ENCODE measurements at places on chromosomes 5 and 9.

DNA sequence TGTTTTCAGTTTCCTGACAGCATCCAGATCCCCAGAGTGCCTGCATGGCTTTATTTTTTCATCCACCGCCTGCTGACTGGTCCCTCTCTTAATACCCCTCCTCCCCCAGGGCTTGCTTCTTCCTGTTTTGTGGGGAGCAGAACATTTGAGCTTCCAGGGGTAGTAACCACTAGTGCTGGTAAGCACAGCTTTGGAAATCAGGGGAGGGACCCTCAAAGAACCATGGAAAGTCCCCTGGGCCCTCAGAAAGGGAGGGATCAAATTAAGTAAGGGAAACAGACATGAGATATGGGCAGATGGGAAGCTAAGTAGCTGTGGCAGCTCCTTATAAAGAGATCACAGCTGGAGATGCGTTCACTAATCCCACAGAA is 26.8 kb downstream of the GRIA1 start:
- DNase-seq = no peak

GRCh38 chr9:9337129-9337528 is 1275.7 kb downstream of the PTPRD start:
- no peak for DNase-seq

GRCh38 chr5:10501554-10502075 is 59.9 kb downstream of the ROPN1L start:
- no peak for DNase-seq

DNA sequence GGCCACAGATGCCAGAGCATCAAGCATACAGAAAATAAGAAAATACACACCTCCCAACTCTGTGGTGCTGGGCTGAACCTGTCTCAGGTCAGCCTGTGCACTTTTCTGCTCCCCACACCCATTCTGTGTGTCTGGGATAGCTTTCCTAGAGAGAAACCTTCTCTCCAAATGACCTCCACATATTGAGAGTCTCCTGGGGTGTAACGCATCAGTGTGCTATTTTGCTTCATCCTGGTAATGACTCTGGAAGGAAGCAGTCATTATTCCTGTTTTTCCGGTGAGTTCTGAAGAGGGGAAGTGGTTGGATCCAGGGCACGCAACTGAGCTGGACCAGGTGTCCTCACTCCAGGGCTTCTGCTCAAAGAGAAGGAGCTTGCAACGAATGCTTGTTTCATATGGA is 73.2 kb upstream of the SH3PXD2B start:
- DNase-seq = no peak

- no peak for DNase-seq
Measured at GRCh38 chr5:174531782-174532191, 192.6 kb upstream of the MSX2 start.

- no peak for DNase-seq
Measured at GRCh38 chr5:464843-465590, 22.0 kb downstream of the EXOC3 start.

GRCh38 chr9:70119786-70120185 is 76.1 kb downstream of the MAMDC2 start:
- no peak for DNase-seq

GRCh38 chr9:126301985-126302603 is 24.5 kb upstream of the MVB12B start:
- peak; percentile 13 for DNase-seq

GRCh38 chr5:134541736-134542376 is 16.4 kb downstream of the JADE2 start:
- no peak for DNase-seq

DNA sequence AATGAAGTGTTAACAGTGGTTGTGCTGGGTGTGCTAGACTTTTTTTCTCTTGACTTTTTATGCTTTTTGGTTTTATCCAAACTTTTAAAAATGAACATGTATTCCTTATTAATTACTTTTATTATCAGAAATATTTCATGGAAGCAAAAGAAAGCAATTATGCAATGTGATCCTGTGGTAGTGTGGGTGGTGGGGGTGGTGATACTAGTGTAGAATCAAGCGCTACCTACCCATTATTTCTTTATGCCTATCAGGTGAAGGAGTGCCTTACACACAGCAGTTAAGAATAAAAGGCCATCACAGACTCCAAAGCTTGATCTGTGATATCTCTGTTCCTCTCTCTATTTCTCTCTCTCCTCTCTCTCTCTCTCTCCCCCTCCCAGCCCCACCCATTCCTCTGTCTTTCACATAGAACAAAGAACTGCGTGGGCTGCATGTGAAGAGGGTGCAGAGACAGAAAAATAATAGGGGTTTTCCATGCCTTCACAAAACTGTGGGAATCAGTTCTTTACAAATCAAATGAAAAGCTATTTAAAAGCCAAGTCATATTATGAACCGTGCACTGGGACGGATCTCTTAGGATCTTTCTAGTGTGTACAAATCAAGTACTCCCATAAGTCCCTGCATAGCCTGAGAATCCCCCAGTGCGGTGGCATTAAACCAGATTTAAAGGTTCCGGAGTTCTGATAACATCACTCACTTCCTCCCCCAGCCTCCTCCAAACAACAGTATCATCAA is 351.2 kb downstream of the RAB3C start:
- no peak for DNase-seq

DNA sequence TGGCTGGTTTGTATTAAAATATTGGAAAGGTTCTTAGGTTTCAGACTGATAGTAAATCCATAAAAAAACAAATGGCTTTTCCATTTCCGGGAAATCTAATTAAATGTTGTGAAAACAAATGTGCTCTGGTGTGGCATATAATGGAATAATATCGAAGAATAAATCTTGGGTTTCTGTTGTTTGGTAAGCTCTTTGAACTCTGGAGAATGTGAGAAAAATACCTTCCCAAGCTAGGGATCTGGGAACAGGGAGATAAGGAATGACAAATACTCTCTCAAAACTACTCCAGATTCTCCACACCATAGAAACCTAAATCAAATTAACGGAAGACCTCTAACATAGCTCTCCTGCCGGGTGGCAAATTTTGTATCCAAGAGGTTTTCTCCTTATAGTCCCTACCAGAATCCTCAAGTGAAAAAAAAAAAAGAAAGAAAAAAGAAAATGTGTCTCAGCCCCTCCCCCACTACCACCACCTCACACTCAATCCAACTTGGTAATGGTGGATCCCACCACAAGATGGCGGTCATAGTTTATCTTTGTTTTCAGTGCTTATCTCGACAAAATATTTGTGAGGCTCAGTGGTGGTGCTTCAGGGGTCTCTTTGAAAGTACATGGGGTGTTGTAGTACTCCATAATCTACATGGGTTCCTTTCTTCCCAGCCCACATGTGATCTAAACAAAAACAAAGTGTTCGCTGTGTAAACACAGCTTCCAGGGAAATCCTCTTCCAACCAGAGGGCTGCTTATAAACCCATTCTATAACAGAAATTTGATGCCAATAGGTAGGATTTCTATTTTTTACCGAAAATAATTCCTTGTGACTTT is 54.5 kb upstream of the FST start:
- DNase-seq = peak; percentile 45

GRCh38 chr5:83055166-83055565 is 22.0 kb downstream of the TMEM167A start:
- DNase-seq = no peak

DNA sequence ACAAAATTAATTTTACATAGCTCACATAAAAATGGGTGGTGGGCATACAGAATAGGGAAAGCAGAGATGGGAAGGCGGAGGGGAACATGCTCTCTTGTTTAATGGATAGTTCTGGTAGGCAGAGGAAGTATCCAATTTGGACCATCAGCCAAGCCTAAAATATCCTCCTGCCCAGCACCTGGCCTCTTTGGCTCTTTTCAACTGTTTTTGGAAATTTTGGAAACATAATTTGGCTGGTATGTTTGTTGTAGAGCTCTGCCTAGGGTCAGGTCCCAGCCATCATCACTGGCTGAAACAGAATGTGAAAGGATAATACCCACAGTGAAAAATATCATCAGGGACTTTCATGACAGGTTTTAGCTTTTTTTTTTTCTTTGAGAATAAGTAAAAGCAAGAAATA is 467.3 kb upstream of the DMAC1 start:
- DNase-seq = no peak

- no peak for DNase-seq
Measured at GRCh38 chr9:126626127-126626925, 12.6 kb downstream of the LMX1B start.

GRCh38 chr5:140842798-140843733 is 2.1 kb downstream of the PCDHA8 start:
- DNase-seq = no peak

DNA sequence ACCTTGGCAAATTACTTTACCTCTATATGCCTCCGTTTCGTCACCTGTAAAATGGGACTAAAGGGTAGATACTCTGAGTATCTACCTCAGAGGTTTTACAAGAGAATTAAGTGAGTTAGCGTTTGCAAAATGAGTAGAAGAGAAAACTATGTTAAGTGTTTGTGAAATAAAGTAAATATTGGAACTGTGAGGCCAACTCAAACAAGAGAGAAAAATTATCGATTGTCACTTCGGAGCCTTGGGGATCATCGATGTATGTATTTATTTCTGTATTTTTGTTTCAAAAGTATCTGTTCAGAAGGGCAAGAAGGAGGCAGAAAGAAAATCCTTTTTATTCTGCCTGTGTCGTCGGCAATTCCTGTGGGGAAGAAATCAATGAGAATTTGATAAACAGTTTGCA is 25.8 kb upstream of the C5orf58 start:
- no peak for DNase-seq

- no peak for DNase-seq
Measured at GRCh38 chr9:72384710-72385485, 19.9 kb upstream of the ZFAND5 start.

GRCh38 chr5:169012450-169012849 is 288.5 kb downstream of the SLIT3 start:
- DNase-seq = no peak

DNA sequence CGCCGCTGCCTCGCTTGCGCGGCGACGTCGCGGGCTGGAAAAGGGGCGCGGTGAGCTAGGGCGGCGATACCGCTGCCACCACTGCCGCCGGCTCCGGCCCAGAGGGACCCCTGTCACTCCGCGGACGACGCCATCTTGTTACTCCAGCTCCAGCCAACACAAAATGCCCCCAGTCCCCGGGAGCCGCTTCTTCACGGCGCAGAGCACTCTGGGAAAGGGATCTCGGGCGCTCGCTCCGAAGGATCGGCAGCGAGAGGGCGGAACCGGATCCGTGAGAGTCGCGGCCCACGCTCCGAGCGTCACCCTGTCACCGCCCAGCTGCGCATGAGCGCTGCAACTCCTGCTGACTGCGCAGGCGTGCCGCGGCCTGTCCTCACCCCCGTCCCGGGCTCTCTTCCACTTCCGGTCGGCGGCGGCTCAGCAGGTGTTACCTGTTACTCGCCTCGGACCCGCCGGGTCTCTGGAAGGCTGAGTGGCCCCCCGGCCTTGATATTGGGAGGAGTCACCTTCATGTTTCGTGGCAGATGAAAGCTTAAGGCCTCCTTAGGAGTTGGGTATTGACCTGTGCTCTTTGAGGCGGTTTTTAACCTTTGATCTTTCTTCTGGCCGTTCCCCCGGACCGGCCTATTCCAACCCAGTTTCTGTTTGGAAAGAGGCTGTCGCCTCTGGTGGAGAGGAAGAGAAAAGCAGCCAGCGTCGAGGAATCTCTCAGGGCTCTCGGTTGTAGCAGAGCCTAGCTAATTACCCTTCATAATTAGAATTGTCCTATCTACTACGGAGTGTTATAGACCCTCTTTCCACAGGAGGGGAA is at the start of gene CSNK1A1:
Gene CSNK1A1 (minus strand): TSS at position 213 of the 811 bp plus-strand sequence. CDS start 475 bp downstream, outside the sequence.
- DNase-seq = peak; percentile 97

DNA sequence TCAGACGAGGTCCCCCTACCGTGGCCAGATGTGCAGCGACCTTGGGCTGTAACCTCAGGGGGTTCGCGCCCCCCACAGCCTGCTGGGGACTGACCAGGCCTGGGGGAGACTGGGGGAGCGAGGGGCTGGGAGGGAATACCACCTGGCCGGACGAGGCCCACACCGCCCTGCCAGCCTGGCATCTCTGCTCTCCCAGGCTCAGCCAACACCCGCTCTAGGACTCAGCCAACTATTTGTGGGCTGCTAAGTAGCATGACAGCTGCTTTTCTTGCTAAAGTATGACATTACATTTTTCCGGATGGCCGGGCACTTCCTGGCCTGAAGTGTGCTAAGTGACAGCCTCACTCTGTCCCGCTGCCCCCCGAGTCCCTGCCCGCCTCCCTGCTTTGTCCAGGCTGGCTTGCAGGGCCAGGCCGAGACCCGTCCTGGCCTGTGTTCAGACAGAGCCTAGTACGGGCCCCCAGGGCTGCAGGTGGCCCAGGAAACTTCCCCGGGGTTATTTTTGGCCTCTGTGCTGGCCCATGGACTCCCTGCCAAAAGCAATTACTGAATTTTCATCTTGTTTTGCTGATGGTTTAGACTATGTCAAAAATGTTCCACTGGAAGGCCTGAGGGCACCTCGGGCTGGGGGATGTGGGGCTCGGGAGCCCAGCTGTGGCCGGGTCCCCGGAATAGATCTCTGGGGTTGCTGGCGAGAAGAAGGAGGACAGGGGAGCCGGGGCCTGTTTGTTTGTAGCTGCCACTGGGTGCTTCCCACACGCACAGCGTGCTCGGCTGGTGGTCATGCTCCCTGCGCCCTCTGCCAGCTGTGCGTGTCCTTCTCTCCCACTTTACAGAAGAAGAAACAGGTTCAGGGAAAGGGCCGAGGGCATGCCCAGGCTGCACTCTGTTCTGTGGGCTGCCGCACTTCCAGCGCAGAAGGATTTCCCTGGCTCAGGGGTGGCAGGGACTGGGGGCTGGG is 13.4 kb upstream of the SLC2A6 start:
- no peak for DNase-seq

DNA sequence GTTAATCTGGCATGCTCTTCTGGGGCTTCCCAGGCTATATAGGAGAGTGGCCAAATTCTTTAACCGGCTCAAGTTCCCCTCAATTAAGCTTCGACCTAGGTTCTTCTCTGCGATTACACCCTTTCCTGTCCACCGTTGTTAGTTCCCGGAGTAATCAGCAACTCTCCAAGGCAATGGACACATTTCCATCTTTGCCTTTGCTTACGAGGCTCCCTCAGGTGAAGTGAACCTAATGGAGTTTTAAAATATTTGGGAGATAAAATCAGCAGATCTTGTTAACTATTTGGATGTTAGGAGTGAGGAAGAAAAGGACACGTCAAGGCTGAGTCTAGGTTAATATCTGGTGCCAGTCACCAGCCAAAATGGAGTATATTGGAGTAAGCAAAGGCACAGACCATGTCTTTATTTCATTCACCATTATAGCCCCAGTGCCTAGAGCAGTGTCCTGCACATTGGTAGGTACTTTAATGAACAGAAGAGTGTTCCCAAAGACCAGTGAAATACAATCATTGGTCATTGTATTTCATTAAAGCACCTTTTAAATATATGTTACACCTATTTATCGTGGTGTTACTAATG is 515 bp downstream of the UTP15 start:
- no peak for DNase-seq

GRCh38 chr5:181224390-181225229 is 1.5 kb downstream of the TRIM41 start:
- DNase-seq = no peak

GRCh38 chr5:41656597-41656996 is 146.2 kb upstream of the PLCXD3 start:
- DNase-seq = no peak

GRCh38 chr5:9562141-9562540 is 16.3 kb upstream of the SEMA5A start:
- DNase-seq = no peak
